ENCODE measurements at places on chromosomes 5 and 9.

- no peak for DNase-seq
These were observed 458.4 kb downstream of the KDM4C start for GRCh38 chr9:7216004-7216841.

DNA sequence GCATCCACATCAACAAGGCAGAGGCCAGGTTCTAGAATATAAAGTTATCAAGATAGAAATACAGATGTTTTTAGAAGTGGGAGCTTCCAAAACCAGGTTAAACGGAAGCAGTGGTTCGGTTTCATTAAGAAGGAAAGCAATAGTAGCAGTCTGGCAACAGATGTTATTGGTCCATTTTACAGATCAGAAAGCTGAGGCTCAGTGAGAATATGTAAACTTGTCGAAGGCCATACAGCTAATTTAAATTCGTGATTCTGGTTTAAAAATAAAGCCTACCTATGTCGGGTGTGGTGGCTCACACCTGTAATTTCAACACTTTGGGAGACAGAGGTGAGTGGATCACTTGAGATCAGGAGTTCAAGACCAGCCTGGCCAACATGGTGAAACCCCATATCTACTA is 160.6 kb downstream of the ARRDC3 start:
- DNase-seq: no peak

- no peak for DNase-seq
These were observed 9.3 kb upstream of the ACSL6 start for GRCh38 chr5:132020568-132021339.

GRCh38 chr5:91171322-91171721 is 211.8 kb downstream of the ARRDC3 start:
- no peak for DNase-seq

DNA sequence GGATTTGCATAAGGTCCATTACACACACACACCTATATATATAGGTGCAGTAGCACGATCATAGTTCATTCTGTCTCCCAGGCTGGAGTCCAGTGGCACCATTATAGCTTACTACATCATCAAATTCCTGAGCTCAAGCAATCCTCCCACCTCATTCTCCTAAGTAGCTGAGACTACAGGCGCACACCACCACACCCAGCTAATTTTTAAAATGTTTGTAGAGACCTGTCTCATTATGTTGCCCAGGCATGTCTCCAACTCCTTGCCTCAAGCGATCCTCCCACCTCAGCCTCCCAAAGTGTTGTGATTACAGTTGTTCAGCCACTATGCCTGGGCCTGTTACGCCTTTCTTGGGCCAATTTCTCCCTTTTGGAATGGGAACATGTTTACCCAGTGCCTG is 39.7 kb downstream of the DNAJB5 start:
- DNase-seq: no peak

GRCh38 chr9:92740009-92740408 is 24.6 kb downstream of the BICD2 start:
- no peak for DNase-seq

DNA sequence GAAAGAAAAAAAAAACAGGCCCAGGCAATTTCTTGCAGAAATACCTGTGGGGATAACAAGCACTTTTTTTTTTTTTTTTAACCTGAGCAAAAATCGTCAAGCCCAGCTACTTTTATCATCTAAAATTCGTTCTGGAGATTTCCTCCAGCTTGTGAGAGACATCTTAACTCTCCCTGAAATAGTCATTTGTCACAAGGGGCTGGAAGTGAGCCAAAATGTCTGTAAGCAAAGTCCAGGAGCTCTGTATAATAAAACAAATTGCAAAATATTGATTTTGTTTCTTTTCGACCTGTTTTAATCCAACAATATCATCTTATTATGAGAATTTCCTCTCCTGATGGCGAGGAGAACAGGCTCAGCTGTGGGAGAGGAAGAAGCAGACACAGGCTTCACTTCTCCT is 168.4 kb downstream of the TTLL11 start:
- no peak for DNase-seq

- no peak for DNase-seq
These were observed 21.3 kb downstream of the GPX3 start for GRCh38 chr5:151041577-151042268.

- no peak for DNase-seq
These were observed 2.7 kb upstream of the APBA1 start for GRCh38 chr9:69674716-69675438.

DNA sequence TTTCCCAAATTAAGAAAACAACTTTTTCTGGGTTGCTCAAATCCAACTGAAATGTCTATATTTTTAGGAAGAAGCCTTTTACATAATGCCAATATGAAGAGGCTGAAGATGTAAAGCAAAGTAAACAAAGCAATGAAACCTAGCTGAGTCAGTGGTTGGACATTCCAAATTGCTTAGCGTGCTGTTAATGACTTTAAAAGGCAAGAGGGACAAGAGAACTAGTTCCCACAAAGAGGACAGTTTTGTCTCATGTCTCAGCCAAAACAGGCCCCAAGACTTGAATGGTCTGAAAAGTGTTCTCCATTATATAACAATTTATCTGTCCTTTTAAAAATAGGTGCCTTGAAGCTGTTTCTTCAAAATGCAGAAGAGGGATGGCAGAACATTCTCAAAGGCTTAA is 407.0 kb downstream of the ENC1 start:
- DNase-seq: no peak

DNA sequence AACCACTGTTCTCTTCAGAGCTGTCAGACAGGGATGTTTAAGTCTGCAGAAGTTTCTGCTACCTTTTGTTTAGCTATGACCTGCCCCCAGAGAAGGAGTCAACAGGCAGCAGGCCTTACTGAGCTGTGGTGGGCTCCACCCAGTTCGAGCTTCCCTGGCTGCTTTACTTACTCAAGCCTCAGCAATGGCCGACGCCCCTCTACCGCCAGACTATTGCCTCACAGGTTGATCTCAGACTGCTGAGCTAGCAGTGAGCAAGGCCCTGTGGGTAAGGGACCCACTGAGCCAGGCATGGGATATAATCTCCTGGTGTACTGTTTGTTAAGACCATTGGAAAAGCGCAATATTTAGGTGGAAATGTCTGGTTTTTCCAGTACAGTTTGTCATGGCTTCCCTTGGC is 229.6 kb downstream of the TMEM167A start:
- no peak for DNase-seq

- no peak for DNase-seq
These were observed 16.8 kb downstream of the CFAP77 start for GRCh38 chr9:132426639-132427414.

- DNase-seq: no peak
These were observed 55.9 kb upstream of the ORM1 start for GRCh38 chr9:114266969-114267368.

DNA sequence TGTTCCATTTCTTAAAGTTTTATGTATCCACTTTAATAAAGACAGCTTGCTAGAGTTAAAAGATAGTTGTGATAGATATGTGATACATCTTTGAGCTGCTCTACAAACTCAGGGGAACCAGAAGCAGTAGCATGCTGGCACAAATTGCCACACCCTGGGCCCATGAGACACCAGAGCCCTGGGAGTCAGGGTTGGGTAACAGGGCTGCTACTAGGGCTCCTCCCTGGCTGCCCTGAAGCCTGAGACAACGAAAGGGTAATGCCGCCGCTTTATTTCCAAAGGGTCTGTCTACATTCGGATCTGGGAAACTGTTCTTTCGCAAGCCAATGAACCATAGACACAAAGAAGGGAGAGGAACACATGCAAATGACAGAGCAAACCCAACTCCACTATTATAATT is 29.2 kb downstream of the PTPN3 start:
- no peak for DNase-seq

DNA sequence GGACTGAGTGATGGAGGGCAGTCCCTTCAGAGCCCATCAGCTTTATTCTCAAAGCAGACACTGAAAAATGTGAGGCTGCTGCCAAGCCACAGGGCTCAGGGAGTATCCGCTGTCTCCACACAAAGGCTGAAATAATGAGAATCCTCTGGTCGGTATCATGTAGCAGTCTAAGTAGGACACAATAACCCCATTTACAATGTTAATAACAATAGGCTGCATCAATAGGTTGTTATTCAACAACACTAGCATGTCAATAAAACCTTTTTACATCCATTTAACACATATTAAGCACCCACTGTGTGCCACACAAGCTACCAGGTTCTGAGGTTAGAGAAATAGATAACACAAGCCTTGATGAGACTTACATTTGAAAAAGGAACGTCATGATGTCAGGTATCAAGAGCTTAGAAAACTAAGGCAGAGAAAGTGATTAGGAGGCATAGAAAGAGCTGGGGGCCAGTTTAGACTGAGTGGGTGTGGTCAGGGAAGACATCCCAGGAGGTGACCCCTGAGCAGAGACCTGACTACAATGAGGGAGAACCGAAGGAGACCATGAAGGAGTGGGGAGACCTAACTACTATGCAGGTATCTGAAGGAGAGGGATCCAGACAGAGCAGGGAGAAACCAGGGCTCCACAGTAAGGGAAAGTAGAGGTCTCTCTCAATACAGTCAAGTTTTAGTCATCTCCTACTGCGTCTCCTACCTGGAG is 140.1 kb upstream of the GRIA1 start:
- DNase-seq: no peak

DNA sequence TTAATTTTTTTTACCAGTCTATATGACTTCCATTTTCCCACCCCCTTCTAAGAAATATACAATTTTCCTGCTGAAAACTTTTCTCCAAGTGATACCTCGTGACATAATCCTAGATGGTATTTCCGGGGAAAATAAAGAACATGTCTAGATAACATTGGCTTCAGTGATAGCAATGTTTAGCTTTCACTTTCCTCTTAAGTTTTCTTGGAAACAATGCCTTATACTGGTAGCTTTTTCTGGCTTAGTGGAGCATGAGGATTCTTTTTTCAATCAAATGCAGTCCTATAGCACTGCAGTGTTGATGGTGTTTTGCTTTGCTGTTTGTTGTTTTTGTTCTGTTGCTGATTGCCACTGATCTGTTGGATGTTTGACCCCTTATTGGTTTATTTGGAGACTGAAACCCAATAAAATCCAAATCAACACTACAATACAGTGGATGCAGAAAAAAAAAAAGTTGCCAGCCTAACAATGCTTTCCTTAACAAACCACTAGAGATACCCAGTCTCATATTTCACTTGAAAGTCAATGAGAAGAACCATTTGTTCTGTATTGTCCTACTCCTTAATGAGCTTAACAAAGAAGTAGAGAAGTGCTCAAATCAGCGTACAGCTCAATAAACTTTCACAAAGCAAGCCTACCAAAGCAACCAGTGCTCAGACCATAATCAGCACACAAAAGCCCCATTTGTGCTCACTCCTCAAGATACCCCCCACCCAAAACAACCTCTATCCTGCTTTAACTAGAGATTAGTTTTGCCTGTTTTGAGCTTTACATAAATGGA is 74.2 kb upstream of the GRAMD2B start:
- DNase-seq: no peak

- DNase-seq: no peak
These were observed 35.9 kb downstream of the ANXA6 start for GRCh38 chr5:151121665-151122064.

GRCh38 chr5:2136728-2137333 is 254.1 kb upstream of the IRX4 start:
- no peak for DNase-seq

GRCh38 chr9:83313781-83314180 is 224.4 kb downstream of the FRMD3 start:
- no peak for DNase-seq

GRCh38 chr5:117792476-117792875 is 1195.9 kb downstream of the DTWD2 start:
- DNase-seq: no peak

GRCh38 chr5:44943647-44944046 is 134.9 kb downstream of the MRPS30 start:
- DNase-seq: no peak

GRCh38 chr5:91028499-91028956 is 354.6 kb downstream of the ARRDC3 start:
- no peak for DNase-seq

- no peak for DNase-seq
These were observed 174.7 kb downstream of the FBXL7 start for GRCh38 chr5:15674716-15675115.

GRCh38 chr5:93278896-93279295 is 302.1 kb downstream of the NR2F1-AS1 start:
- no peak for DNase-seq

- no peak for DNase-seq
These were observed 75.2 kb downstream of the LMNB1 start for GRCh38 chr5:126852091-126852571.

- DNase-seq: no peak
These were observed 59.6 kb downstream of the TSTD2 start for GRCh38 chr9:97573482-97574073.

DNA sequence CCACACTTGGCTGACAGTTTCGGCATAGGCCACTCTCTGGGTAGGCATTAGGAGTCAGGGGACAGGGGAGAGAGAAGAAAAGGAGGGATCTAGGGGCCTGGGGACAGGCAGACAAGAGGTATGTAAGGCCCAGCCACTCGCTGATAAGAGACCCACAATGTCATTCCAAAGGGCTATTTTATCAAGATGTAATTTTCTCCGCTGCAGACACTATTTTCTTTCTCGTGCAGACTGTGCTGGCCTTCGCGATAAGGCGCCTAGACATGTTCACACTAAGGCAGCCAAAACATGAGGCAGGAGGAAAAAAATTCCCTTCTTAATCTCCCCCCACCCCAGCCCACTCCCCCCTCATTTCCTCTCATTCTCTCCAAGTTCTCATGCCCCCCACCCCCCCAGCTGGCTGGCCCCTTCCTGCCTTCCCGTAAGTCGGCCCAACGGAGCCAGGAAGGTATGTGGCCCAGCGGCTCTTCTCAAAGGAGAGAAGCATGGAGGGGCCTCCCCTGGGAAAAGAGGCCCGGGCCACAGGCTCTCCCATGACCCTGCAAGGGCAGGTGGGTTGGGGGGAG is 44.9 kb upstream of the SYNPO start:
- no peak for DNase-seq

DNA sequence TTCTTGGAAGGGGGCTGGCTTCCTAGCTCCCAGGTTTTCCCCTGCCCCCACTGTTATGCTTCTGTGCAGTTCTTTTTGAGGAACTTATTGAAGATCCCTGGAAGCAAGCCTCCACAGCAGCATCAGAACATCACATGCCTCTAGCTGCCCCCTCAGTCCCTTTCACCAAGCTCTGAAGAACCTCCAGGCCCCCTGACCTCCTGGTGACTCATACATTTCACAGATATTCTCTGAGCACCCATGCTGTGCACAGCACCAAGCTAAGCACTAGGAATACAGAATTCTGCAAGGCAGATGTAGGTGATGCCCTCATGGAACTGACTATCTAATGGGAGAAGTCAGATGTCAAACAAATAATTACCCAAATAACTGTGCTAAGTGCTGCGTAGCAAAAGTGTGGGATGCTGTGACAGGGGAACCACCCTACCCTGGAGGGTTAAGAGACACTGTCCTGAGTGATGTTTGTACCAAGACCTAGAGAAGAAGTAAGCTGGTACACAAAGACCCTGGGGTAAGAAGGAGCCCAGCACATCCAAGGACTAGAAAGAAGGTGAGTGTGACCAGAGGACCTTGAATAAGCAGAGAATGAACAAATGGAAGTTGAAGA is 213.7 kb upstream of the NR4A3 start:
- no peak for DNase-seq

DNA sequence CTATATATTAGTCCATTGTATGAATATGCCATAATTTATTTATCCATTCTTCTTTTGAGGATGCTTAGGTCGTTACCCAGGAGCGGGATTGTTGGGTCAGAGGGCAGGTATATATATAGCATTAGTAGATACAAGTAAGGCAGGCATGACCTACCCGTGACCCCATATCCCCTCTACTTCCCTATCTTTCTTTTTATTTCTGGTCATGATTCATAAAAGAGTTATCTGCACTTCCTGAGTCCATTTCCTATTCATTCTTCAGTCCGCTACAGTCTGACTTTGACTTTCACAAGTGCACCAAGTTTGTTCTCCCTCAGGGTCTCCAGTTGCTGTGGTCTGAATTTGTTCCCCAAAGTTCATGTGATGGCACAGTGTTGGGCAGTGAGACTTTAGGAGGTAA is 6.9 kb downstream of the RHOBTB3 start:
- no peak for DNase-seq

GRCh38 chr5:107831612-107832395 is 161.1 kb upstream of the EFNA5 start:
- DNase-seq: no peak
